ENCODE measurements at places on chromosomes 13 and 19. TPM values are rescaled to one million over a fixed set of nuclear protein-coding genes. Genes with fewer than 3 reads are reported as not detected.

DNA sequence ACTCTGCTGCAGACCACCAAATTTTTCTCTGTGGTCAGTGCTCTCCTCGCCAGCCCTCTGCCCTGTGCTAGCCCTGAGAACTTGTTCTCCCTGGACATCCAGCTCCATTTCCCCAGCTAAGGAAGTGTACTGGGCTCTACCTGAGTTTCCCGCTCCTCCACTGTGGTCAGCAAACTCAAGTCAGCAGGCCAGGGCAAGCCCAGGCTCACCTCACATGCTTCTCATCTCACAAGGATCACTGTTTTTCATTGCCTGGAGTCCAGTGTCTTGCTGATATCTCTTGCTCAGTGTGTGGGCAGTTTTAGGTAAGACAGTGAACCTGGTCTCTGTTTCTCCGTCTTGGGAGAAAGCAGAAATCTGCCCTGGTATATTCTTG lies 201.4 kb downstream of the FOXO1 start:
- no peak for DNase-seq

DNA sequence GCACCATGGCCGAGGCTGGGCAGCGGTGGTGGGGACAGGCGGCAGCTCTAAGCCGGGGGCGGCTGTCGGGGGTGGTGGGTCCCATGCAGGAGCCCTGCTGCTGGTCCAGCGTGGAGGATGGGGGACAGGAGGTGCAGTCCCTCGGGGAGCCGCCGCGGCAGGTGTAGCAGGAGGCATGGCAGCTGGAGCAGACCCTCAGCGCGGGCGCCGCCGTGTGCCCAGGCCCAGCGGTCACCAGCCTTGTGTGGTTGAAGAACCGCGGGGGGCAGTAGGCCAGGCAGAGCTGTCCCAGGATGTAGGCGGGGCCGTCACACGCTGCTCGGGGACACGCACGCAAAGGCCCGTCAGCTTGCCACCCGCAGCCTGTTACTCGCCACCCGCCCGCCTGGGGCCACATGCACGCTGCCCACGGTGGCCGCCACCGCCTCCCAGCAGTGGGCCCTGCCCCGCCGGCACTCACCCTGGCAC lies 2.9 kb upstream of the C19orf25 start:
- DNase-seq, result no peak

- DNase-seq, result no peak
Measured at GRCh38 chr19:29062475-29063435, 150.2 kb downstream of the UQCRFS1 start.

- no peak for DNase-seq
Measured at GRCh38 chr19:37943480-37943879, 36.5 kb downstream of the SIPA1L3 start.

- no peak for DNase-seq
Measured at GRCh38 chr19:18735752-18736151, 52.3 kb downstream of the CRTC1 start.

DNA sequence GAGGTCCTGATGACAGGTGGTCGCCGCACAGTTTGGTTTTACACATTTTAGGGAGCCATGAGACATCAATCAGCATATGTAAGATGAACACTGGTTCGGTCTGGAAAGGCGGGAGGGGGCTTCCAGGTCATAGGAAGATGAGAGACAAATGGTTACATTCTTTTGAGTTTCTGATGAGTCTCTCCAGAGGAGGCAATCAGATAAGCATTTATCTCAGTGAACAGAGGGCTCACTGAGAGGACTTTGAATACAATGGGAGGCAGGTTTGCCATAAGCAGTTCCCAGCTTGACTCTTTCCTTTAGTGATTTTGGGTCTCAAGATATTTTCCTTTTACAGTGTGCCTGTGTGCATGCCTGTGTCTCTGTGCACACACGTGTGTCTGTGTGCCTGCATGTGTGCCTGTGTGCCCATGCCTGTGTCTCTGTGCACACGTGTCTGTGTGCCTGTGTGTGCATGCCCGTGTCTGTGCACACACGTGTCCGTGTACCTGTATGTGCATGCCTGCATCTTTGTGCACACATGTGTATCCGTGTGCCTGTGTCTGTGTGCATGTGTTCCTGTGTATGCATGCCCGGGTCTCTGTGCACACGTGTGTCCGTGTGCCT lies 35.5 kb upstream of the TMEM255B start:
- DNase-seq, result no peak

DNA sequence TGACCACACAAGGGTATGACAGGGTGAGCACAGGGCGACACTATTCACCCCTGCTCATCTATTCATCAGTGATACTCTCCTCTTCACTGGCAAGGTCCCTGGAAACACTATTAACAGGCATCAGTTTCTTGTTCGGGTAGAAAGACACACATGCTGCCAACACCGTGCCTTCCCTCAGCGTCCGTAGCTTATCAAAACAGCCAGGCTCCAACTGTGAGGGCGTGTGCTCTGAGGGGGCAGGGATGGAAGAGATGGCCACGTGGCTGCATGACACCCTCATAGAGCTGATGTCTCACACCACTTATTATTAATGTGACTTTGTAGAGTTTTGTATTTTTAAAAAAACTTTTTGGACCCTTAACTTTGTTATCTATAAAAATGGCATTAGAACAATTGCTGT lies 160.3 kb downstream of the ITGBL1 start:
- DNase-seq, result no peak

DNA sequence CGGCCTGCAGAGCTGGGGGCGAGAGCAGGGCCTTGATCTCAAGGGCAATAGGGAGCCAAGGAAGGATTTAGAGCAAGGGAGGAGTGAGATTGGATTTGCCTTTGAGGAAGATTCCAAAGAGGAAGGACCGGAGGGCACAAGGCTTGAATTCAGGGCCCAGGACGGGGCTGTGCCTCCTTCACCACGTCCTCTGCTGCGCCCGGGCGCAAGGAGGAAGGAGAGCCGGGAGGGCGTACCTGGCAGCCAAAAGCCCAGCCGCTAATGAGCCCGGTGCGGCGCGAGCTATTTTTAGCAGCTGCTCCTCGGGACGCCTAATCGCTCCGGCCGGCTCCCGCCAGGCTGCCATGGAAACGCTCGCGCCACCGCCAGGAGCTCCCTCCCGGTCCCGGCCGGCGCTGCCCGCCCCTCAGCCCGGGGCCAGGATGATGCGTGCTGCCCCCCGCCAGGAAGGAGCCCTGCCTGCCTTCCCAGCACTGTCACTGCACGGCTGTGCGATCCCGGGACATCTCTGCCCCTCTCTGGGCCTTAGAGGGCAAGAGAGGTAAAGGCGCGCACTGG lies 31.3 kb downstream of the TINCR start:
- no peak for DNase-seq

- DNase-seq, result no peak
Measured at GRCh38 chr19:14346279-14346678, 35.0 kb upstream of the ADGRE5 start.

GRCh38 chr19:2026770-2027169 lies 11.3 kb upstream of the BTBD2 start:
- DNase-seq, result no peak

DNA sequence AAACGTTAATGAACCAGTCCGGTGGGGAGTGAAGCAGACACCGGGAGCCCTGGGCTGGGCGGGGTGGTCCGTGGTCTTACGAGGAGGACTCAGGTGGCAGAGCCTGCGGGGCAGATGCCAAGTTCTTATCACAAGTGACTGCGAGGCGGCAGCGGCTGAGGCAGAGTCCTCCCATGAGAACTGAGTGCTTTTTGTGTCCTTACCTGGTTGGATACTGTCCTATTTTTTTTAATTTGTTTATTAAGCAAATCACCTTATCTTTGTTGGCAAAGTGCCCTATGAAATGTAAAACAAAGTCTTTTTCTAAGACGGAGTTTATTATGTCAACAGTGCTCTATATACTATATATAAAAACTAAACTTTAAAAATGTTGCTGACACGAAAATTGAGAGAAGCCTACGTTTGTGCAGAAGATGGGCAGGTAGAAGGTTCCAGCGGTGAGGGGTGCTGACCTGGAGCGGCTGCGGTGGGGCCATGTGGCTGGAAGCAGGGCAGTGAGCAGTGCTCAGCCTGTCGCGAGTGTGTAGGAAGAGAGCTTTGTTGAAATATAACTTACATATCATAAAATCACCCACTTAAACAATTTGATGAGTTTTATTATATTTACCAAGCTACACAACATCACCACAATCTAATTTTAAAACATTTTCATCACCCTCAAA lies 82.2 kb downstream of the ATP11A start:
- DNase-seq, result no peak

DNA sequence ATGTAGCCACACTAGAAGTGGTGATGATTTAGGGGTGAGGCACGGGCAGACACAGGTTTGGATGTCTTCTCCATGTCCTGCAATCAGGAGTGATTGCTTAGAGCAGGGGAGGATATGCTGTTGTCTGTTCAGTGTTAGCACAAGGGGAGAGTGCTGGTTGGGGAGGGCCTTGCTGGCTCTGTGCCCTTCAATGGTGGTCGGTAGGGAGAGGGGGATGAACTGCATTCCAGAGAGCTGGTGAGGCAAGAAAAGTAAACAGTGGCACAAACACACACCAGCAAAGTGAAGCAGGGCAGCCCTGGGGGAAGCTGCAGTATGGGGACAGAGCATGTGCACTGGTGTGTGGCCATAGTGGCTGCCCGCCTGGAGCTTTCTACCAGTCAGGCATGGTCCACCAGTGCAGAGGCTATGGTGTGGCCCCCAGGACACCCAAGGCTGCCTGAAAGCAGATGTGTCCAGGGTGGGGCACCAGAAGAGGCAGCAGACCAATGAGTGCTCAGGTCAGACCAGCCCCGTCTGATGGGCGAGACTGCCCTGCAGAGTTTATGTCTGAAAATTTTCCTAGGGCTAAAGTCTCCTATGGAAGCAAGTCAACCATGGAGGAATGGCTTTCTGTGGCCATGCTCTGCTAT lies 1676.9 kb downstream of the PCDH9 start:
- DNase-seq, result no peak

DNA sequence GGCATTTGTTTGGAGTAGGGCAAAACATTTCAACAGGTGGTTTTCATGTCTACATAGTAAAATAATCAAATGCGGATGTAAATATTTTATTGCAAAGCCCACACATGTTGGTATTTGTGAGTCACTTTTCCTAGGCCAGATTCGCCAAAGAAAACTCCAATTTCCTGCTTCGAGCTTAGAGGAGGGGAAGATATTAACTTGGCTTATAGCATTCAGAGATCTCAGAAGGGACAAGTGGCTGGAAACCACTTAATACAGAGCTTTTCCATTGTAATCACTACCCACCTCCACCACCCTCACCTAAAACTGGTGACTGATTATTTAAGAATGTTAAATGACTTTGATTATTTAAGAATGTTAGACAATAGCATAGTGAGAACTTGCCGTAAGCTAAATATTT lies 530.6 kb upstream of the SPRY2 start:
- DNase-seq, result no peak

DNA sequence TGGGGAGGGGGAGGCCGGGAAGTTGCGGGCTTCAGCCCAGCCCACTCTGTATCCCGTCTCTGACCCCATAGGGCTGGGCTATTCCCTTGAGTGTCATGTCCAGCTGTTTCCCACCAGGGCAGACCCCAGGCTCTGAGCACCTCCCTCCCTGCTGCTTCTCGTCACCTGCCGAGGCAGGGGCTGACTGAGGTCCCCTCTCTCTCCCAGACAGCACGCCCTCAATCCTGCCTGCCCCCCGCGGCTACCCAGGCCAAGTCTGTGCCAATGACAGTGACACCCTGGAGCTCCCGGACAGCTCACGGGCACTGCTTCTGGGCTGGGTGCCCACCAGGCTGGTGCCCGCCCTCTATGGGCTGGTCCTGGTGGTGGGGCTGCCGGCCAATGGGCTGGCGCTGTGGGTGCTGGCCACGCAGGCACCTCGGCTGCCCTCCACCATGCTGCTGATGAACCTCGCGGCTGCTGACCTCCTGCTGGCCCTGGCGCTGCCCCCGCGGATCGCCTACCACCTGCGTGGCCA lies 625 bp downstream of the F2RL3 start:
- DNase-seq, result no peak

DNA sequence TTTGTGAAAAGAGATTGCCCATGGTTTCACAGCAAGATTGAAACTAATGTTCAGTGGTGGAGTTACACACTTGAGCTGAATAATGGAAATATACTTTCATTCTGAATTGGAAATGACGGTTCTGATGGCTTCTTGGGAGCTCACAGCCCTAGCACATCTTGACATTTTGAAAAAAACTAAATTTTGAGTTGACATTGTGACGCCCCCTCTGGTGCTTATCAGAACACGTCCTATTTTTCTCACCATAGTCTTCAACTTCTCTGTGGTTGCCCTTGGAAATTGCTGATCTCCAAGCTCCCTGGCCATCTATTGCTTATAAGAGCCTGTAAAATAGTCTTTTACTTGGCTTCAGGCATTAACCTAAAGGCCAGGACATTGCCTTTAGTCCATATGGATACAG lies 202.1 kb downstream of the OXGR1 start:
- no peak for DNase-seq

GRCh38 chr13:91347996-91348905 lies 764 bp downstream of the MIR17HG start:
- DNase-seq, result peak; percentile 76

DNA sequence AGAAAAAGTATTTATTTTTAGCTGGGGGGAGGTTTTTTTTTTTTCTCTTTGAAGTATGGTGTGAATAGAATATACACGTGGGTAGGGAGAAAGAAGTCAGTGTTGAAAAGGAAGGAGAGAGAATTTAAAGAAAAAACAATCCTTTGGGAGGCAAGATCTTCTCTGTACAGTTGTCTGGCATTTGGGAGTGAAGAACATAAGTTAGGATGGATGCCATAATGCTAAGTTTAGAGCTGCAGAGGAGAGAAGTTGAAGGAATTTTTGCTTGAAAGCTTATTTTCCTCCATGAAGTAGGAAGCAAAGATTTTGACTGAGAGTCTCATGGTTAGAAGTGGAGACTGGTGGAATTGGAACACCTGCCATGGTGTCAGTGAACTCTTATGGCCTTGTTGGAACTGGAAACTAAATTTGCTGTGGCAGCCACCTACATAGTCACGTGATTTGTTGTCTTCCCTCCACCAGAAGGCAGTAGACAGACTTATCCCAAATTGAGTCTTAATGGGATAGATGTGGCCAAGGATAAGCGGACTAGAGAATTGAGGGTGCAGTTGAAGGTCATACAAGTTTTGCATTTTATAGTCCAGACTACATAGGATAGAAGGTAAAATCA lies 22.0 kb downstream of the NDFIP2 start:
- no peak for DNase-seq

GRCh38 chr19:51294211-51294976 lies 17.1 kb upstream of the IGLON5 start:
- DNase-seq, result no peak

DNA sequence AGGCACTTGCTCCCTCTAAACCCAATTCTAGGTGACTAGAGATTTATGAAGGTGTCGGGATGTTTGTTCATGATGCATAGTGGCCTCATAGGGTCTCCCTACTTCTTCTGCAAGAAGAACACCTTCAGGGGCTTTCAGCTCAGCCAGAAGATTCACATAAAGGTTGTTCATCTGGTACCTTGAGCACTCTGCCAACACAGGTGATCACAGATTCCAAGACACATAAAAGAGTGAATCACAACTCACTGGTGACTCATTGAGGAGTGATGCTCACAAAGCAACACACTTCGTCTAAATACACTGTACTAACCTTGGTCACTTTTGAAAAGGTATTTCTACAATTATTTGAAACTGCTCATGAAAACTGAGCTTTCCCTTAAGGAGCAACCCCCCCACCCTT lies 6.8 kb upstream of the ZNF324 start:
- no peak for DNase-seq

Gene TFDP1
- polyA plus RNA-seq, result 50.1 TPM

Gene AXL
- polyA plus RNA-seq, result 0.21 TPM

Gene NXNL1
- not detected for polyA plus RNA-seq

Gene SMIM44
- polyA plus RNA-seq, result not detected

Data from naive thymus-derived CD8-positive, alpha-beta T cell (primary cell).